ENCODE measurements at places on chromosomes 2 and 18.

DNA sequence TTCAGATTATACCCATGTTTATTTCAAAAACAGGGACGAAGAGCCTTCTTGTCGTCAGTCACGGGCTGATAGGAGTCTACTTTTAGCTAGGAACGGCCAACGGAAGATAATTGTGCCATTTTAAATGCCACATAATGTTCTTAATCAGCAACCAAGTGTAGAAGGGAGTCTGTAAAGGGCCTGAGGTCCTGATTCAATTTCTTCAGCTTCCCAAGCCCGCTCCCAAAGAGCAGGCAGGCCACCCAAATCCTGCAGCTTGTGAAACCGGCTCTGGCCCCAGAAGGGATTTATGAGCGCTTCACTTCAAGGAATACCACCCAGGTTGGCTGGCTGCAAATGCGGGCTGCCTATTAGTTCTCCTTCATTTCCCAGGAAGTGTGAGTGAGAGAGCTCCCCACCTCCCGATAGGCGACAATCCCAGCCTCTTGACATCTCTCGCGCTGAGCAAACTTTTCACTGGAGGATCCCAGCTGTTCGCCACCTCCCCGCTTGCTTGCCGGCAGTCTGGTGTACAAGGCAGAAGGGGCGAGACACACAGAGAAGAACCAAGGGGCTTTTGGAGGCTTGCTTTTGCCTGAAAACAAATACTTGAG lies 272.9 kb downstream of the CDH20 start:
- no peak for DNase-seq

DNA sequence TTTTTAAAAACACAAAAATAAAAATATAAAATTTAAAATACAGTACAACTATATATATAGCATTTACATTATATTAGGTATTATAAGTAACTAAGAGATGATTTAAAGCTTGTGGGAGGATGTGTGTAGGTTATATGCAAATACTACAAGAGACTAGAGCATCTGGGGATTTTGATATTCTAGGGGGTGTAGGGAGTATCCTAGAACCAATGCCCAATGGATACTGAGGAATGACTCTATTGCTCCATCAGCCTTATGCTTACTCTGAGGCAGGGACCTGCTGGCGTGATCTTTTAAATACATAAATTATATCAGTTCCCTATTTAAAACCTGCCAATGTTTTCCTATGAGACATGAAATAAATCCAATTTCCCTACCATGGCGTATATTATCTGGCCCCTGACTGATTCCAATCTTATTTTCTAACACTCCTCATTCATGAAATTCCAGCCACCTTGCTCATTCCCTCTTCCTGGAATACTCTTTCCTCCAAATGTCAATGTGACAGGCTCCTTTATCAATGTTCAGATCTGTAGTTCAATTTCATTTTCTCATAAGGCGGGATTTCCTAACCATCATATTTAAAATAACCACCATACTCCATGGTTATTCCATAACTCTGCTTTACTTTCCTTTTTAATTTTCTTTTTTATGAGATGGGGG lies 22.2 kb downstream of the SP3 start:
- DNase-seq, result no peak

DNA sequence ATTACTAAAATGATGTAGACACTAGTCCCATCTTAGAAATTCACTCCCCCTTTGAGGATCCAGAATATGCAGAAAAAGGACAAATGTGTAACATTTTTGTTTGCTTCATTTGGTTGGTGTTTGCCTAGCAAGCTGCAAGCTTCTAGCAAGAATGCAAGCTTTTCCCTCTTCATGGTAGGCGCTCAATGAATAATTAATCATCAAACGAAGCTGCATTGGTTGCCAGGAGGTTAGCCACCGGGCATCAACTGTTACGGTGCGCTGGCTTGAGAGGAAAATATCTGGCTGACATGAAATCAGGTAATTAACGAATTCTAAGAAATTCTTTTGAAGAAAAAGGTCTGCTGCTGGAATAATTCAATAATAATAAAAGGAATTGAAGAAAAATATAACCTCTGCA lies 341.0 kb upstream of the KYNU start:
- DNase-seq, result no peak

DNA sequence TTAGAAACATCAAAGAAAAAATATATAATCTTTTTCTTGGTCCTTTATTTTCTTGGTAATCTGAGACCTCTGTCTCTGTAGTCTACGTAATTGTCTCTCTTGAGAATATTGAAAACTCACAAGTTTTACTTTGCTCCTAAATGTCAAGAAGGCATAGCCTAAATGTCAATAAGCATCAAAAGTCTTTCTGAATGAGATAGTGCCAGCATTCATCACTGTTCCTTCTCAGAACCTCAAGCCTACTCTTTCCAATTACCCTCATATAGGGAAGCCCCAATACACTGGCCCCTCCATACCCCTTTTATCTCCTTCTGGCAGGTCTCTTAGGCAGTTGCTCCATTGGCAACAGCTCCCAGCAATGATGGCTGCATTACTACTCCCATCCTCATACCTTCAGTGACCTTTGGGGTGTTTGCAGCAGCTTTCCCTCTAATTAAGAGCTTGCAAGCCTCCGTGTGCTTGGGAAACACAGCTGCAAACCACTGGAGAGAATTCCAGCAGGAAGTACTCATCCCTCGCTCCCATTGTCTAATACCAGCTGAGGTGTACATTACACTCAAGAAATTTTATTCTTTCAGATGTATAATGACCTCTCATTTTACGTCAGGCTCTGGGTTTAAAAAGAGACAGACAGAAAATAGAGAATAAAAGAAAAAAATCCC lies 95.8 kb downstream of the KYNU start:
- no peak for DNase-seq

GRCh38 chr18:48627216-48627615 lies 88.4 kb downstream of the CTIF start:
- DNase-seq, result no peak

GRCh38 chr2:112671801-112672200 lies 26.1 kb downstream of the SLC20A1 start:
- no peak for DNase-seq

DNA sequence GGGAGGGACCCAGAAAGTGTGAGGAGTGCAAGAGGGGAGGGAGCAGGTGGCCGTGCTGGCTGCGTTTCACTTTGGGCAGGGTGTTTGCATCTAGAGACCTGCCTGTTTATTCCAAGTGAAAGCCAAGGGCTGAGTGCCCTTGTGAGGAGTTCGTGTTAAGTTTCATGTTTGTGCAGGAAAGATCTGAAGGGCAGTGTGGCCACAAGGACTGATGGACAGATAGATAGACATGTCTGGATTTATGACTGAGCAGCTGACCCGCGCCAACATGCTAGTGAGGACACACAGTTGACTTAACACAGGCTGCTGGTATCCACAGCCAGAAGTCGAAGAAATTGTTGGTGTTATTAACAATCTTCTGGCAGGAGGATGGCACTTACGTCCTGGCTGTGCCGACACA lies 387.6 kb upstream of the TNP1 start:
- DNase-seq, result no peak

- DNase-seq, result no peak
These were observed 37.0 kb upstream of the MPP4 start for GRCh38 chr2:201735486-201735885.

- DNase-seq, result no peak
These were observed 42.6 kb downstream of the FOSL2 start for GRCh38 chr2:28435241-28435640.

DNA sequence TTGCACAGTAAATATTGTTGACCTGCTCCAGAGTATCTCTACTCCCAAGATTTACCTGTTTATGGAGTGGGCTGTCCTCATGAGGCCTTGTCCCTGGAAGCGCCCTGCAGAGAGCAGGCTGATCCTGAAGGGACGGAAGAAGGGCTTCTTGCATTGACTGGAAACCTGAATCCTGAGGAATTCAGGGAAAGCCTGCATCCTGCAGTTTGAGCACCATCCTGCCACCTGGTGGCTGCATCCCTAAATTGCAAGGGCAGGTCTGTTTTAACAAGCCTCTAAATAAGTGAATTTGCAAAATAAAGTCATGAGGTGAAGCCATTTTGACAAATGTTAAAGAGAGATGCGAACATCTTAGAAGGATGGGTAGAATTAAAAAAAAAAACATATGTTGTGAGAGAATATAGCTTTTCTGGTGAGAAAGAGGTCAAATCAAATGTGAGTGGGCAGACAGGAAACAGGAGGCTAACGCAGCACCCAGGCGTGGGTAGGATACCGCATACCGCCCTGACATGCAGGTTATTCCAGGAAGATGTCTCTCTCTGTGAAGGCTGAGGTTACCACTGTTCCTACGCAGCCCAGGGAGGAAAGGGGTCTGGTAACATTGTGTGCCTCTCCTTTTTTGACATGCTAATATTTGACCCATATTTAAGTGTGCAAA lies 754.9 kb downstream of the RNF144A start:
- DNase-seq, result no peak

- no peak for DNase-seq
These were observed 1.1 kb downstream of the L3MBTL4 start for GRCh38 chr18:6413579-6414117.

- no peak for DNase-seq
These were observed 371.6 kb downstream of the RPRM start for GRCh38 chr2:153106802-153107477.

GRCh38 chr2:118974103-118974993 lies 32.4 kb downstream of the MARCO start:
- no peak for DNase-seq

DNA sequence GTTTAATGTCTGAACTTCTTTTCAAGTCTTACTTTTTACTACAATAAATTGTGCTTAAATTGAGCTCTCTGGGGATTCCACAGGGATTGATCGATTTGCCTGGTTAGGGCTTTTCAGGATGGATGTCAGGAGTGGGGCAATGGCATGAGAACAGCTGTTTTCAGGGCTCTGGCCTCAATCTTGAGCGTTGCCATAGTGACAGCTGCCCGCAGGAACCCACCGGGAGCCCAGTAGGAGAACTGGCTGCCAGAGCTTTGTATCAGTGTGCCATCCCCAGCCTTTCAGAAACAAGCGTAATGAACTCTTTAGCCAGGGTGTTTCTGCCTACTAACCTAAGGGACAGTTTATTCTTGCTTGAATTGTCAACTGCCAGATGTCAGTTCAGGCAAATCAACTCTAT lies 93.5 kb downstream of the GALNT3 start:
- DNase-seq, result no peak

DNA sequence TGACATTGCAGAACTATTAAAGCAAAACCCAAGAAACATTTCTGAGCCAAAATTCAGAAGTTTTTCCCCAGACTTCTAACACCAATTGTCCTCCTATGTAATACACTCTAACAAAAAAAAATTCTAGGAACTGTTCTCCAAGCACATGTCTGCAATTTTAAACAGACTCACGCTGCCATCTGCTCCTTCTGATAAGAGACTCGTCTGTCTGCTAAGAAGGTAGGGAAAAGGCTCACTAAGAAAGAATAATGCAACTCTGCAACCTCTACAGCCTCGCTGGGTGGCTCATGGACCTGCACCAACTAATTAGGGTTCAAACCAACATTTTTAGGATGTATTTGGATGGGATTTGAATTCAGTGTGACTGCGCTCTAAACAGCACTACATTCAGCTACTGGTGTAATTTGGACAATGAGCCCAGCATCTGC lies 366.5 kb downstream of the DSC3 start:
- no peak for DNase-seq

DNA sequence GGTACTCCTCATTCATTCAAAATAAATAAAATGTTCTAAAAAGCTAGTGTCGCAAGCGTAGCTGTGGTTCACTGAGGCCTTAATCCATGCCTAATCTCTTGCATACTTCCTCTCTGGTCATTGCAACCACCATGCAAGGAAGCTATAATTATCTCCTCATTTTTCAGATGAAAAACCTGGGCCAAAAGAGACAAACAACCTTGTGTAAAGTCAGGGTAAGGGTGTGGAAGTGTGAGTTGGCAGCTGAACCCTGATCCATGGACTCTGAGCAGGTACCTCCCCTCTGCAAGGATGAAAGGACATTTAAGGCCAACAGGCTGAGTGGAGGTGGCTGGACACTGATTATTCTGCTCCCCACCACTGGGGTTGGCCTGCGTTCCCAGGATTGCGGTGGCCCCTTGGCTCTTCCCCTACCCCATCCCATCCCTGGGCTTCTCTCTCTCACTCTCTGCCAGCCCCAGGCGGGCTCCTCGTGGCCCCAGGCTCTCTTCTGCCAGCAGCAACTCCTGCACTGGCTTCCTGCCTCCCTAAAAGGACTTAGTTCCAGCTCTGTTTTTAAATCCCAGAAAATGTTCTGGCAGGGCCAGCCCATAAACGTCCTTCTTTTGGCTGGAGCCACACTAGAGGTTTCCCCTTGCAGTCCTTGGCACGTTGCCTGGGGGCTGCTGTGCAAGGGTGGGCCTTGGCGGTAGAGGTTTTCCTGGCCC lies 72.0 kb upstream of the AFF3 start:
- DNase-seq, result no peak

- DNase-seq, result no peak
These were observed 116.8 kb downstream of the MSH2 start for GRCh38 chr2:47519604-47520301.

DNA sequence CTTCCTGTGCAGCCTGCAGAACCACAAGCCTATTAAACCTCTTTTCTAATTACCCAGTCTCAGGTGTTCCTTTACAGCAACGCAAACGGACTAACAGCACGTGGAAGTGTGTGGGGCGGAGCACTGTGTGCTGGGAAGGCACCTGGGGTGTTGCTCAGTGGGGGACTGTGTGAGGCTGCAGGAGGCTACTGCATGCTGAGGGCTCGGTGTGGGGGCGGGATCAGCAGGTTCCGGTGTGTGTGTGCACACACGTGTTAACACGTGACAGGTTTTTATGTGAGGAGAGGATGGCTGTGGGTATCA lies 58.9 kb downstream of the ANKMY1 start:
- DNase-seq, result no peak

Data from hepatic stellate cell (primary cell).